ENCODE measurements at places on chromosomes 5 and 9.

- DNase-seq: no peak
Measured at GRCh38 chr9:5571629-5572232, 57.2 kb upstream of the RIC1 start.

DNA sequence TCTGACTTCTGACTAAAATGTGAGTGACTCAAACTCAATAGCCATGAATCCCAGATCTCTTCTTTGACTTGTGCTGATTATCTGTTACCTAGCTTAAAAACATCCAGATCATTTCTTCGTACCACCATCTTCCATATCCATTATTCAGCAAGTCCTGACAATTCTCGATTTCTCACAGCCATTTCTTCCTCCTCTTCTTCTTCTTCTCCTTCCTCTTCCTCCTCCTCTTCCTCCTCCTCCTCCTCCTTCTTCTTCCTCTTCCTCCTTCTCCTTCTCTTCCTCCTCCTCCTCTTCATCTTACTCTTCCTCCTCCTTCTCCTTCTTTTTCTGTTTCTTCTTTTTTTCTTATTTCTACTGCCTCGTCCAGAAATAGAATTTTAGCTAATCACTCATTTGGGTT is 77.0 kb upstream of the MAP1B start:
- no peak for DNase-seq

GRCh38 chr5:19880458-19880857 is 107.5 kb downstream of the CDH18 start:
- no peak for DNase-seq

DNA sequence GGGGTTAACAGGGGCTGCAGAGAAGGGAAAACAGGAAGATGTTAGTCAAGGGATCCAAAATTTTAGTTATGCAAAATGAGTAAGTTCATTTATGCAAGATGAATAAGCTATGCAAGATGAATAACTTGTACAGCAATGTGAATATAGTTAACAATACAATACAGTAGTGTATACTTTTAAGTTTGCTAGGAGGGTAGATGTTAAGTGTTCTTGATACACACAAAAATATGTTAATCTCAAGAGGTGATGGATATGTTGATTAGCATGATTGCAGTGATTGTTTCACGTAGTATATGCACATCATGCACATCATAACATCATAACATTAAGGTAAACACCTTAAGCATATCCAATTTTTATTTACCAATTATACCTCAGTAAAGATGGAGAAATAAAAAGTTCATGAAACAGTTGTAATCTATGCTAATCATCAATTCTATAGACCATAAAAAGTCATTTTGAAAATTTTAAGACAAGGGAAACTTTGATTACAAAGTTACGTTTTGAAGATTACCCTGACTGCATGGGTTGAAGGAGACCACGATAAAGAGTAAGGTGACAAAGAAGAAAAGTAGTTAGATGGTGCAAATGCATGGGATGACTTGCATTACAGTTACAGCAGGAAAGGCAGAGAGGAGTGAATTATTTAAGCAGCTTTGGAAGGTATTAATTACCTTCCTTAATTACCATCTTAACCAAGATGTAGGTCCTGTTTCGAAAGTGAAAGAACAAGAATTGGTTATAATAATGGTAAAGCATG is 31.4 kb downstream of the FAM174A start:
- no peak for DNase-seq

DNA sequence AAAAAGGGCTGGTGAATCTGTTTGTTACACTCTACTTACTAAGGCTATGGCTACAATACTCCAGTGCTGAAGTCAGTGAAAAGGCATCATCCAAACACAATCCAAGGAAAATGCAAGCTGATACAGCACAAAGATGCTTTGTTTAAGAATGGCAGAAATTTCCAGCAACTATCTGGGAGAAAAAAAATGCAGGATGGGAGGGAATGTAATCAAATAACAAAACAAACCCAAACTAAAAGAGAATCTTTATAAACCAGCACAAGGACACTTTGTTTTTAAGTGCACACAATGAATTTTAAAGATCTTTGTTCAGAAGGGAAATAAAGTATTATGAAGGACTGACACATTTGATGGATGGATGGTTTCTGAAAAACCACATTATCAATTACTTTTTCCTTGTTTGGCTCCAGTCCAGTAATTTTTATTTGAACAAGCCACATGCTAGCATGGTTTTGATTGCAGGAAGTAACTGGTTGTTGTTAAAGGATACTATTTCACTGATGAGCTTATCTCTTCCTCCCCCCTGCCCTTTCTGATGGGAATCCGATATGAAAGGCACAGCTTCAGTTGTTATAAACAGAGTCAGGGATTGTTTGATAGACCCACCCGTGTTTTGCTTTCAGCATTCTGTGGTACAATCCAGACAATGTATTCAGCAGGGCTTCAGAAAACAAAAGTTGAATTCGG is 12.1 kb upstream of the TLE4 start:
- no peak for DNase-seq

DNA sequence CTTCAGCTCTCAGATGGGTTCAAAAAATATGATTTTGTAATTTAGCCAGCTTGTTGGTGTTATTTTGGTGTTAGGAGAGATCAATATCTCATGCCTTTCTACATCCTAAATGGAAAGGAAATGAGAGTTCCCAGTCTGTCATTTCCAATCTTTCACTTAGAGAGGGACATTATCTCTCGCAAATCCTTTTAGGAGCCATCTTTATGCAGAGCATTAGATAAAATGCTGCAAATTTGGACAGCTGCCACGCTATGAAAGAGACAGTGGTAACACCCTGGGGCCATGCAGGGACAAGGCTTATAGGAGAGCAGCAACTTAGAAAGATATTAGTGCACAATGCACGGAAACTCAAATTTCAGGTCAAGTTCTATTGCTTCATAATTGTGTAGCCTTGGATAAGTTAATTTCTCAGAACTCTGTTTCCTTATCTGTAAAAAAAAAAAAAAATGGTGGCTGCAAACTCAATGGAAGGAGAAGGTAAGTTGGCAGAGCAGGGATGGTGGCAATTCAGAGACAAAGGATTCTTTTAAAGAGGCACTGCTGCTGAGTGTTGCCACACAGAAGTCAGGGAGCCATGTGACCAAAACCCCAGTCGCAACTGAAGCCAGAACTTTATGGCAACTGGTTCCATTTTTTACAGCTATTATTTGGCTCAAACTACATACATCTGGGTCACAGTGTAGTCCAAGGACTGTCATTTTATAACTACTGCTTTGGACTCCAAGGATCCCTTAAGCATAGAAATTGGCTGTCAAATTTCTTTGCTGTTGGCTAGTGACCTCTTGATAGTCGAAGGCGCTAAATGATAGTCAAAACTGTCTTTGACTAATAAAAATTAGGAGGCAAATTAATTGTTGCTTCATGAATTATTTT is 210.2 kb downstream of the FRMD3 start:
- no peak for DNase-seq

DNA sequence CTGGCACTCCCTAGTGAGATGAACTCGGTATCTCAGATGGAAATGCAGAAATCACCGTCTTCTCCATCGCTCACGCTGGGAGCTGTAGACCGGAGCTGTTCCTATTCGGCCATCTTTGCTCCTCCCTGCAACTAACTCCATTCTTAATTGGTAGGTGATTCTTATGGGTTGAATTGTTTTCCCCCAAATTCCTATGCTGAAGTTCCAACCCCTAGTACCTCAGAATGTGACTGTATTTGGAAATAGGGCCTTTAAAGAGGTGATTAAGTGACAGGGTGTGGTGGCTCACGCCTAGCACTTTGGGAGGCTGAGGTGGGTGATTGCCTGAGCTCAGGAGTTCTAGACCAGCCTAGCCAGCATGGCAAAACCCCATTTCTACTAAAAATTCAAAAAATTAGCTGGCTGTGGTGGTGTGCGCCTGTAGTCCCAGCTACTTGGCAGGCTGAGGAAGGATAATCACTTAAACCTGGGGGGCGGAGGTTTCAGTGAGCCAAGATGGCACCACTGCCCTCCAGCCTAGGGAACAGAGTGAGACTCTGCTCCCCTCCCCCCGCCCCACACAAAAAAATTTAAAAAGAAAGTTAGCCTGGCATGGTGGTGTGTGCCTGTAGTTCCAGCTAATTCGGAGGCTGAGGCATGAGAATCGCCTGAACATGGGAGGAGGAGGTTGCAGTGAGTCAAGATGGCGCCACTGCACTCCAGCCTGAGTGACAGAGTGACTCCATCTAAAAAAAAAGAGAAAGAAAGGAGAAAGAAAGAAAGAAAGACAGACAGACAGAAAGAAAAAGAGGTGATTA is 25.2 kb upstream of the FOCAD start:
- DNase-seq: no peak

DNA sequence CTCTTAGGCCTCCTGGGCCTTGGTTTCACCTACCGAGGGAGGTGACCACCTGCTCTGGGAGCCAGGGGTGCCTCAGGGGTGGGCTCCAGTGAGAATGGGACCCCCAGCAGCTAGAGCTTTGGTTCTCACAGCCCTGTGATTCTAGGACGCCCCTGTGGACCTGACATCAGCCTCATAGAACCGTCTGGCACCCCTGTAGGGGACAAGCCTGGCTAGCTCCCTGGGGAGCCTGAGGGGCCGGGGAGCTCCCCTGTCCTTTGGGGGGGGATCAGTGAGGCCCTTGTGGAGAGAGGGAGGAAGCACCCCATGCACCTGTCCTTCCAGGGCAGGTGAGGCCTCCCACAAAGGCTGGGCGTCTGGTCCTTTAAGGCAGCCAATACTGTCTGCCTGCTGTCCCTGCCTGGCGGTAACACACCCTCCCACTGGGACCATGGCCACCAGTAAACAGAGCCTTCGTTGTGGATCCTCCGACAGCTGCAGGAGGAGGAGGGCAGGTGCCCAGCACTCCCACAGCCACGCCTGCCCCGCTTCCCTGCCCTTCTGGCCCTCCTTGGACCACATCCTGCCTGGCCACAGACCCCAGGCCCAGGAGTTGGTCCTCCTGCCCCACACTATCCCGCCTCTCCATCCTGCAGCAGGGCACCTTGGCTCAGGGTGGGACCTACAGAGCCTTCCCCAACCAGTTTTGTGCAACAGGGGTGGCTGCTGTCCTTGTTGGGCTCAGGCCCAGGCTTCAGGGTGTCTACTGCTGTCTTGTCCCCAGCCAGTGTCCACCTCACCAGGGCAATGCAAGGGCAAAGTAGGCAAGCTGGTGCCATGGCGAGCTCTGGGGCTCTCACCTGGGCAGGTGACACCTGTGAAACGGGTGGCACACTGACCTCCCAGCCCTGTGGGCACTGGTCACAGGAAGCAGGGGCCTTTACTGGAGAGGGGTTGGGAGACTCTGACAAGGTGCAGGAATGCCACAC is 3.0 kb upstream of the TUBB4B start:
- DNase-seq: no peak

DNA sequence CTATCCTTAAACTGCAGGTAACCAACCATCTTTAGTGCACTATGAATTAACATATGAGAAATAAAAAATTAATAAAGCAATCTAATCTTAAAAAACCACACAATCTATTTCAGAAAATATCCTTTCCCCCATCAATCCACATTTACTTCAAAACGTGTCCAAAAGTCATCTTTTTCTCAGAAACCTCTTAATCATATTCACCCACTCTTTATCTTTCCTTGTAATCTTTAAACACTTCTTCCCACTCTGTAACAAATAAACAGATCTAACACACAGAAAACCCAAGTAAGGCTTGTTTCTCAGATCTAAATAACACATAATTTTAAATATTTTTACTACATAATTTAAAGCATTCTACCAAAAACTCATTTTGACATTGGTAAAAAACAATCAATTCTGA is 44.4 kb downstream of the EFCAB9 start:
- DNase-seq: no peak

- no peak for DNase-seq
Measured at GRCh38 chr9:5008202-5008601, 23.1 kb downstream of the JAK2 start.

DNA sequence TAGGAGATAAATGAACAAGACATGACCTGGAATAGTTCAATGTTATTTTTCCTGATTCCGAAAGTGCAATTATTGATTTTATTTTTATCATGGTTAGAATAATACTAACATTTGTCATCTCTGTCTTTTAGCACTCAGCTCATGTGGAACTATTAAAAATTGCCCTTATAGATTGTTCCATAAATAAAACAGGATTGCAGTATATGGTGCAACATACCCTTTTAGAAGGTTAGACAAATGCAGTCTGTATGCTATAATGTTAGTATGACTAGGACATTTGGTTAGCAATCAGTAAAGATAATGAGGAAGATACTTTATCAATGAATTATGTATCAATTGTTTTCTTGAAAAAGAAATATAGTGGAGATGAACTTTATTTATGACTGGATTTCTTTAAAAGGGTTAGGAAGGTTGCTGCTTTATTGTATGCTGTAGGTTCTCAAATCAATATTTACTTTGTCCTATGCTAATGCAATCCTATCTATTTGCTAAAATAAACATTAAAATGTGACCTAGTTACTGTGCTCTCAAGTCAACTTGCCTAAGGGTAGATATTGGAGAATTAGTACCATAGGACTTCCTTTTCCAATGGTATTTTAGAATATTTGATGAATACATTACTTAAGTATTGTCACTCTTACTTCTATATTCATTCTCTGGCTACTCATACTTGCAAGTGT is 348.9 kb upstream of the ISL1 start:
- no peak for DNase-seq

DNA sequence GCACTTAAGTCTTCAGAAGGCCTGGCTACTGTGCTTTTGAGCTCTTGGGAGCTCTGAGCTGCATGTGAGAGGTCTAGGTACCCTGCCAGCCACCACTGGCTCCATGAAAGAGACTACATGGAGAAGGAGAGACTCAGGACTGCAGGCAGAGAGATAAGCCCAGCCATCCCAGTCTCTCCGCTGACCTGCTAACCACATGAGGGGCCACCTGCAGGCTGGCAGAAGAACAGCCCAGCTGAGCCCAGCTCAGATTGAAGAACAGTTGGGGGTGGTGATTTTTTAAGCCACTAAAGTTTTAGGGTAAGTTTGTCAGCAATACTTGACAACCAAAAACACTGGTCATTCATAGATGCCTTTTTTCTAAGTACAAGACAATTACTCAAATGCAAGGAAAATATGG is 205.0 kb upstream of the PRDM9 start:
- DNase-seq: no peak

DNA sequence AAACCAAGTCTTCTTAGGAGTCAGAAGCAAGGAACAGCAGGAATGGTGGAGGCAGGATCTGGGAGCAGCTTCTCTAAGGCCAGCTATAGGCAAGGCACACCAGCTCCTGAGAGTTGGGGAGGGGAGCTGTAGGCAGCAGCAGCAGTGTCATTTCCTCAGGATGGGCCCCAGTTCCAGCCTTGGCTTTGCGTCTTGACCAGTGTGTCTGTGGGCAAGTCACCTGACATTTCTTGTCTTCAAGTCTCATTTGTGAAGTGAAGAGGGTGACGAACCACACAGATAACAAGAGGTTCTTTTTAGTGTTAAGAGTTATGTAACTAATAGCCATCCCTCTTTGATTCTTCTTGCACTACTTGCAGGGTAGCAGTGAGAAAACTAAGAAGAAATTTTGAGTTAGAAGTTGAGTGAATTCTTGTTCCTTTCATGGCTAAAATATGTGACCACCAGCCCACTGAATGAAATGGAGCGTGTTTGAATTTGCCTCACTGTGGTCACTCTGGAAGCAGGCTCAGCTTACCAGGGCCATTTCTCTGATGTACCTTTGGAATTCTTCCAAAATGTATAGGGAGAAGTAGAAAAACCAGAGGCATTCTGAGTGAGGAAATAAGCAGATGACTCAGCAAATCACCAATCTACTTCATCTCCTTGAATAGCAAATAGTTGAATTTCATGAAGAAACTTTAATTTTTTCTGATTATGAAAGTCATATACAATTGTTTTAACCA is 42.4 kb downstream of the RHOBTB3 start:
- no peak for DNase-seq

Measured in activated CD8-positive, alpha-beta T cell treated with anti-CD3 and anti-CD28 coated beads, Interleukin-2, amount 10 ng/mL, durations not matched to agents 7 days and 5 days (primary cell).